Karpas-422 (cell line): ENCODE measurements at places on chromosomes 1 and 21. TPM values are rescaled to one million over a fixed set of nuclear protein-coding genes. Genes with fewer than 3 reads are reported as not detected.

DNA sequence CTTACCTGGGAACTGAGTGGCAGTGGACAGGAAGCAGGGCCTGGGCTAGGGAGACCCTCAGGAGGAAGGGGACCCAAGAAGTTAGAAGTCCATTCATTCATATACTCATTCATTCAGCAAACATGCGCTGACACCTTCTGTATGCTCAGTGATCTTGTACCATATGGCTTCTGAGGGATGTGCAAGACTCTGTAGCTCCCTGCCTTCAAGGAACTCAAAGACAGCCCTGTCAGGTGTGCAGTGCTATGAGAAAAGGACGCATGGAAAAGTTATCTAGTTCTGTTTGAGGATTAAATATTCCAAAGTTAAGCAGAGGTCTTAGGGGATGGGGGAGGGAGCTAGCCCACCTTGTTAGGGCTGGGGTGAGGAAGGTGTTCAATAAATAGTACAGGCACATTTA is 12.5 kb downstream of the DMAP1 start:
- H3K4me3 ChIP-seq = no peak overlapping the region
- peaks cover 5% of the 10 kb centered on the region for H3K4me1 ChIP-seq
- no peaks in the 10 kb centered on the region; the same call in 1 of the 2 replicates for H3K36me3 ChIP-seq
- no peak for DNase-seq
- no peaks in the 10 kb centered on the region for H3K27me3 ChIP-seq

DNA sequence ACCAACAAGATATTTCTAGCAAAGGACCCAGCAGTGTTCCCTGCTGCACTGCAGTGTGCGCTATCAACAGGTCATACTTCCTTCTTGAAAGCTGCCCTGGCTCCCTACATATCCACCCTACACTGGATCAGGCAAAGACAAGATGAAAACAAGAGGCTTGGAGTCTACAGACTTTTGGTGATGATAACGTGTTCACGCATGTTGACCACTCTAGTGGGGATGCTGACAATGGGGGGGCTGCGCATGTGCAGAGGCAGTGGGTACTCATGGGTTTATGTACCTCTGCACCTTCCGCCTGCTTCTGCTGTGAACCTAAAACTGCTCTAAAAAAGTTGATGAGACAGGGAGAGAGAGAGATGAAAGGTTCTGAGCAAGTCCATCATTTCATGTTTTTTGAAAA is 5.5 kb downstream of the ENO1 start:
- peaks cover 33% of the 10 kb centered on the region for H3K4me1 ChIP-seq
- H3K4me3 ChIP-seq = no peak overlapping the region
- no peaks in the 10 kb centered on the region for H3K27me3 ChIP-seq
- H3K36me3 ChIP-seq = peaks cover 87% of the 10 kb centered on the region
- no peak for DNase-seq

- peaks cover 35% of the 10 kb centered on the region for H3K4me1 ChIP-seq
- no peaks in the 10 kb centered on the region for H3K36me3 ChIP-seq
- no peak overlapping the region for H3K27ac ChIP-seq
- H3K4me3 ChIP-seq = no peak overlapping the region
- DNase-seq = no peak
- H3K27me3 ChIP-seq = no peaks in the 10 kb centered on the region
Observed at GRCh38 chr1:7299994-7300393, 471.1 kb upstream of the VAMP3 start.

DNA sequence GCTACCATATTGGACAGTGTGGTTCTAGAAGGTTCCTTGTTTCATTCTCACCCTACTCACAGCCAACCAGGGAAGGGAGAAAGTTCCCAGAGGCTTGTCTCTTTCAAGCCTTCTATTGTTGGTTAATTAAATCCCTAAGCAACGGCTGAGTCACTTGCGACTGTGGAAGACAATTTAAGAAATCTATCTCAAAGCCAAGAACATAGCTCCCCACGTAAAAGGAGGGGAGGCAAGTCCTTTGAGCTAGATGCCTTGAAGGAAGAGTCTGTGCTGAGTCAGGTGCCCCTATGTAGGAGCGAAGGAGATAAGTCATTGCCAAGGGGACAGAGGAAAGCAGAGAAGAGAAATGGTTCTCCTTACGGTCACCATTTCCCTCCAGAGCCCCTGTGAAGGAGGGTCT is 79.4 kb upstream of the PPP2R5A start:
- no peak overlapping the region for H3K27ac ChIP-seq
- no peak overlapping the region for H3K4me3 ChIP-seq
- no peaks in the 10 kb centered on the region for H3K36me3 ChIP-seq
- no peak for DNase-seq
- no peaks in the 10 kb centered on the region for H3K27me3 ChIP-seq

GRCh38 chr1:204932573-204932909 is 61.9 kb downstream of the NFASC start:
- H3K27ac ChIP-seq = no peak overlapping the region
- DNase-seq = no peak
- no peak overlapping the region for H3K4me3 ChIP-seq

- H3K4me1 ChIP-seq = 0 out of 2 replicates have a peak, but pooled peaks cover 2% of the 10 kb centered on the region
- H3K27ac ChIP-seq = no peak overlapping the region
- no peak overlapping the region for H3K4me3 ChIP-seq
- DNase-seq = no peak
- no peaks in the 10 kb centered on the region for H3K36me3 ChIP-seq
Observed at GRCh38 chr1:101075926-101076325, 50.3 kb upstream of the DPH5 start.

GRCh38 chr1:151799179-151800022 is 5.8 kb downstream of the LINGO4 start:
- H3K27me3 ChIP-seq = no peaks in the 10 kb centered on the region
- DNase-seq = no peak
- H3K4me3 ChIP-seq = no peak overlapping the region
- no peak overlapping the region for H3K27ac ChIP-seq

DNA sequence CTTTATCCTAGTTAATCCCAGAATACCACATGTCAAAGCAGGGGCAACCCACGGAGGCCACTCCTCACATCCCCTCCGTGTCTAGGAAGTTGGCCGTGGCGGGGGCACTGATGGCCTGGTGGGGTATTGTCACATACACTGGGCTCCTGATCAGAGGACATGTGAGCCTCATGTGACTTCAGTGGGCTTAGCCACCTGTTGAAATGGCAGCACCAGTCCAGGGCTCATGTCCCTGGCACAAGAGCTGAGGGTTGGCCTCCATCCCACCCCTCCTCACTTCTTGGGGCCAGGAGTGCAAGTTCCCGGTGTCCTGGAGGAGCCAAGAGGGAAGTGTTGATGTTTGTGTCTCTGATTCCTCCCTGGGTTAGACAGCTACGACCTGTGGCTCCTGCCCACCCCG is 313.4 kb downstream of the CAMTA1 start:
- H3K36me3 ChIP-seq = no peaks in the 10 kb centered on the region
- H3K4me3 ChIP-seq = no peak overlapping the region
- no peak for DNase-seq
- no peaks in the 10 kb centered on the region for H3K27me3 ChIP-seq
- no peak overlapping the region for H3K27ac ChIP-seq
- H3K4me1 ChIP-seq = no peaks in the 10 kb centered on the region

- peaks cover 23% of the 10 kb centered on the region; the same call in 1 of the 2 replicates for H3K36me3 ChIP-seq
- no peaks in the 10 kb centered on the region for H3K4me1 ChIP-seq
- no peak overlapping the region for H3K4me3 ChIP-seq
- H3K27ac ChIP-seq = no peak overlapping the region
Observed at GRCh38 chr1:161869291-161869690, 103.2 kb downstream of the ATF6 start.

DNA sequence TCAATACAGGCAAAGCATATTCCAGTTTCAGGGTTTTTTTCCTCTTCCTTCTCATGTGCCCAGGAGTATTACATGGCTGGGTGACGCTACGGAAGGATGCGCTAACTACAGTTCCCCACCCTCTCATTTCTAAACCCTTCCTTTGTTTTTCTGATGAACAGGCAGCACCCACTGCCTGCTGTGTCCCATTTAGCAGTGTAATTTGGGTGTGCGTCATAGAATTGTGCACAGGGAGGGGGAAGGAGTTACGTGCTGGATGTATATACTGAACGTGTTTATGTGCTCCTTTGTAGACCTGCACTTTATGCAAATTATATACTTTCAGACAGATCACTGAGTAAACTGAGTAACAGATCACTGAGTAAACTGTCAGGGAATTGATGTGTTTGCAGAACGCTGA is 44.5 kb downstream of the ELAPOR1 start:
- peaks cover 19% of the 10 kb centered on the region for H3K4me1 ChIP-seq
- H3K27ac ChIP-seq = no peak overlapping the region
- no peaks in the 10 kb centered on the region for H3K27me3 ChIP-seq
- no peak for DNase-seq
- no peaks in the 10 kb centered on the region for H3K36me3 ChIP-seq

DNA sequence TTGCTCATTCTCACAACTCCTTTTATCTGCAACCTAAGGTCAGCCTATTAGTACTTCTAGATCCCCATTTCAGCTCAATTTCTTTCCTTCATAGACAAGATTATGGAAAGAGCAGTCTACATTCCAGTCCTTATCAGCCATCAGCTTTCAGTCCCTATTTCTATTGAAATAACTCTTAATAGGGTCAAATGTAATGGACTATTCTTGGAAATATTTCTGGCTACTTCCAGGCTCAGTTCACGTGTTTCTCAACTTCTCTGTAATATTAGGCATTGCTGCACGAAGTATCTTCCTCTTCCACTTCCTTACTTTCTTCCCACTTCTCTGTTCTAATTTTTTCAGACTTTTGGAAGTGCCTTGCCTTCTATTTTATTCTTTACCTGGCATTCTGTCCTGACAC is 232.9 kb upstream of the USP25 start:
- DNase-seq = no peak
- H3K4me1 ChIP-seq = no peaks in the 10 kb centered on the region
- no peak overlapping the region for H3K27ac ChIP-seq
- H3K36me3 ChIP-seq = no peaks in the 10 kb centered on the region
- no peak overlapping the region for H3K4me3 ChIP-seq
- H3K27me3 ChIP-seq = no peaks in the 10 kb centered on the region

The ARTN gene
- 1.0 TPM in 1 of 2 replicates, not detected in the other for total RNA-seq

The DNAJB4 gene
- 6.4 and 6.7 TPM in 2 replicates for total RNA-seq

The SPOCD1 gene
- not detected in 2 replicates for total RNA-seq

The RAB42 gene
- total RNA-seq = 0.37 and 2.2 TPM in 2 replicates

The BEND5 gene
- total RNA-seq = not detected in 2 replicates

The OR2L2 gene
- 0.07 TPM in 1 of 2 replicates, not detected in the other for total RNA-seq

The SYPL2 gene
- total RNA-seq = not detected in 2 replicates

The LAMTOR5 gene
- total RNA-seq = 352 and 401 TPM in 2 replicates
